HS-5 (cell line): ENCODE measurements at places on chromosomes 4 and X.

GRCh38 chr4:142696334-142697122 is 149.6 kb downstream of the INPP4B start:
- DNase-seq = no peak

DNA sequence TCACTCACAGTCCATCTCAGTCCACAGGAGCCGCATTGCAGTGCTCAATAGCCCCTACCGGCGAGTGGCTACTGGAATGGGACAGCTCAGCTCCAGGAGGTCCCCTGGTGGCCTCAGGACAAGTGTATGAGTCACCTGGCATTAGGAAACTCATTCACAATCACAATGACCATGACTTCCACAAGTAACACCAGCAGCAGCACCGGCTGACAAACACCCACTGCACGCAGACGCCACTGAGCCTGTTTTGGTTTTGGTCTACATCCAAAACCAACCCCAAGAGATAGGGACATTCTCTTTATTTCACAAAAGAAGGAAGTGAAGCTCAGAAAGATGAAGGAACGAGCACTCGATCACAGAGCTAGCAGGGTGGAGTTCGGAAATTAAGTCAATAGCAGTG is 8.1 kb downstream of the JAKMIP1 start:
- no peak for DNase-seq

GRCh38 chrX:104137496-104137895 is 19.3 kb downstream of the SLC25A53 start:
- DNase-seq = no peak

DNA sequence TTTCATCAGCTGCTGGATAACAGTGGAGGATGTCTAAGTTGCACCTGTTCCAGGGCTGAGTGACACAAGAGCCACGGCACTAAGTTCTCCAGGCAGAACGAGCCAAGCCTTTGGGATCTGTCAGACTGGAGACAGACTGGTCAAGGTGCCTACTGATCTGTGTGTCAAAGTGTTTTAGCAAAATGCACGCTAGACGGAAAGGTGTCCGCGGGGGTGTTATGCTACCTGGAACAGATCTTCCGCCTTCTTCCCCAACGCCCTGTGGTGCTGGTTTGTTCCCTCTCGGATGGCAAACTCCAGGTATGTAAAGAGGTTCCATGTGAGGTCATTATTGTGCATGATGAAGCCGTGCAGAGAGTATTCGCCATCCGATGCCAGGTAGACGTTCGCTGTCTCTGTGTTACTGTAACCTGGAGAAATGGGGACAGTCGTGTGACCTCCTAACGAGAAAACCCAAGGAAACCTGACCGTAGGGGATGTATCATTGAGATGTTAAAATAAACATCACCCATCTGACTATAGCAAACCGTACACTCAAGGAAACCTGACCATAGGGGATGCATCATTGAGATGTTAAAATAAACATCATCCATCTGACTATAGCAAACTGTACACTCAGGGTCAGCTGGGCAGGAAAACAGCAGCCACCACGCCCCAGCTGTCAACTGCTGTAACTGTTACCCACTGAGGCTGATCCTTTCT is 29.7 kb upstream of the SLC25A6 start:
- DNase-seq = no peak

DNA sequence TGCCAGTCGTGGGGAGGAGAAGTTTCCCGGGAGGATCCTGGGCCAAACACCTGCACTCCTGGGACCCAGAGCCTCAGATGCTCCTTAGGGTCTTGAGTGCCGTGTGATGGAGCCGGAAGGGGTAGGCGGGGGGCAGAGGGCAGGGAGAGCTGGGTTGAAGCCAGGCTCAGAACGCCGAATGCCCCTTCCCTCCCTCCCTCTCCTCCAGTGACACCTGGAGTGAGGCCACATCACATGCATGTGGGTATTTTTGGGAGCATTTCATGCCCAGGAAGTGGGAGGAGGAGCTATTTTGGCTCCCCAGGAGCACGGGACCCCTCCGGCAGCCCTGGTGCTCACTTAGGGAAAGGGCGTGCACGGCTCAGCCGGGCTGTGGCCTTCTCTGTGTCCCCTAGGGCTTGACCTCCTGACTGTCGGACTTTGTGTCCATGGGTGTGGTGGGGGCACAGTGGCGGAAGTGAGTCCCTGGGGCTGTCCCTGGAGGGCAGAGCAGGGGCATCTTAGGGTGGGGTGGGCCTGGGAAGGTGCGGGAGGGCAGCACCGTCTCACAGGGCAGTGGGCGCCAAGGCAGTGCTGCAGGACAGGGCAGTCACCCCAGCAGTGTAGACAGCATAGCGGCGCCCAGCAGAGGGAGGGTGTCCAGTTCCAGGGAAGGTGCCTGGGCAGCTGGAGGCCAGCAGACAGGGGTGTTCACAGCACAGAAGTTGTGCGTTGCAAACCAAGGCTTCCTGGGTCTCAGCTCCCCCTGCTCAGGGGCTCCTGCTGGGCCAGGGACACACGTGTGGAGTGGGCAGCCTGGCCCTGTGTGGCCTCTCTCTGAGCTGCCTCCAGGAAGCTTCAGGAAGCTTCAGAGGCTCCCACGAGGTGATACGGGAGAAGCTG is 4.9 kb upstream of the CPLX1 start:
- DNase-seq = no peak

DNA sequence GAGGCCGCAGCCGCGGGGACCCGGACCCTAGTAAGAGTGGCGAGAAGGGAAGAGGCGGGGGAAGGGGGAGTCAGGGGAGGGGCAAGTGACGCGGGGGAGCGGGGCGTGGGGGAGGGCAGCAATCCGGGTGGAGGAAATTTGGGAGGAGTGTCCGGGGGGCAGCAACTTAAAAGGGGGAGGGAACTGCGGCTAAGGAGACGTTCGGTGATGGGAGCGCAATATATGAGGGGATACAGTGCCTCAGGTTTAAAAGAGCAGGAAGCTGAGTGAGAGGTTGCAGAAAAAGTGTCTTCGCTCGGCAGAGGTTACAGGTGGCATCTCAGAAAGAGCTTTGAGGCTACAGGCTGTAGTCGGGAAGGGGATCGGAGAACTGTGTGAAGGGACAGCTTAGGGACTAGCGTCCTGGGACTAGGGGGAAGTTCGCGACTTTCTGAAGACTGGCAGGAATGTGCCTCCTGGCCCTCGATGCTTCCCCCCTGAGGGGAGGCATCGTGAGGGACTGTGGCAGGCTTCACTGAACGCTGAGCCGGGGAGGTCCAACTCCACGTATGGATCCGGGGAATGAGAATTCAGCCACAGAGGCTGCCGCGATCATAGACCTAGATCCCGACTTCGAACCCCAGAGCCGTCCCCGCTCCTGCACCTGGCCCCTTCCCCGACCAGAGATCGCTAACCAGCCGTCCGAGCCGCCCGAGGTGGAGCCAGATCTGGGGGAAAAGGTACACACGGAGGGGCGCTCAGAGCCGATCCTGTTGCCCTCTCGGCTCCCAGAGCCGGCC is 519 bp downstream of the FOXO4 start:
- no peak for DNase-seq

DNA sequence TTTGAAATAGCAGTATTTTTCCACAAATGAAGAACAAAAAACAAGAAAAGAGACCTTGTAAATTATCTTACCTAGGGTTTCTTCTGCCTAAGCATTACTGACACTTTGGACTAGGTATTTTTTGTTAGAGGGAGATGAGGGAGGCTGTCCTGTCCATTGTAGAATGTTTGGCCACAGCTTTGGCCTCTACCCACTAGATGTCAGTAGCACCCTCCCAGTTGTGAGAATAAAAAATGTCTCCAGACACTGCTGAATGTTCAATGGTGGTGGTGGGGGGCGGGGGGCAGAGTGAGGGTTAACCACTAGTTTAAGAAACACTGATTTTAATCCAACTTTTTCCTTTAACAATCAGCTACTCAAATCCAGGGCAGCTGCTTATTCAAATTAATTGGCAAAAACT is 25.8 kb downstream of the OTUD4 start:
- no peak for DNase-seq

- no peak for DNase-seq
These were observed 175.5 kb downstream of the WDFY3 start for GRCh38 chr4:84790769-84791565.

GRCh38 chr4:150402871-150403272 is 179.1 kb upstream of the MAB21L2 start:
- no peak for DNase-seq

GRCh38 chr4:35925806-35926205 is 318.5 kb downstream of the ARAP2 start:
- DNase-seq = no peak

DNA sequence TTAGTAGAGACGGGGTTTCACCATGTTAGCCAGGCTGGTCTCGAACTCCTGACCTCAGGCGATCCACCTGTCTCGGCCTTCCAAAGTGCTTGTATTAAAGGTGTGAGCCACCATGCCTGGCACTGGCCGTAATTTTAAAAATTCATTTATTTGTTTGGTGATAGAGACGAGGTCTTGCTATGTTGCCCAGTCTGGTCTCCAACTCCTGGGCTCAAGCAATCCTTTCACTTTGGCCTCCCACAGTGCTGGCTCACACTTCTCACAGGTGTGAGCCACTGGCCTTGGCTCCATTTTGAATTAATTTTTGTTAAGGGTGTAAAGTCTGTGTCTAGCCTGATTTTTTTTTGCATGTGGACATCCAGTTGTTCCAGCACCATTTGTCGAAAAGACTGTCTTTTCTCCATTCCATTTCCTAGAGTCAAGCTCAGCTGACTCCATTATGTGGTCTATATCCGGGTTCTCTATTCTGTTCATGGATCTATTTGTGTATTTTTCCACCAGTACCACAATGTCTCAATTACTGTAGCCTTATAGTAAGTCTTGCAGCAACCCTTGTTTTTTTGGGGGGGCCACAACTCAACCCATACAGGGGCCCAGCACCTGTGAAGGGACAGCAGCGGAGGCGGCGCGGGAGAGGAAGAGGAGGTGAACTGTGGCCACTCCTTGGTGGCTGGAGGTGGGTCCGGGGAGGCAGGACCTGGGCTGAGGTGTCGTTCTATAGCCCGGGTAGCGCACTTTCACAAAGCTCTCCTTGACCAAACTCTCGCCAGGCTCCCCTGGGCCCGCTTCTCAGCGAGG is 1.5 kb upstream of the NSD2 start:
- DNase-seq = no peak

GRCh38 chr4:162116095-162116779 is 47.6 kb downstream of the FSTL5 start:
- DNase-seq = no peak

- DNase-seq = no peak
These were observed 184.5 kb downstream of the ARHGAP10 start for GRCh38 chr4:147916351-147916750.

- no peak for DNase-seq
These were observed 591 bp upstream of the NWD2 start for GRCh38 chr4:37243722-37244582.

DNA sequence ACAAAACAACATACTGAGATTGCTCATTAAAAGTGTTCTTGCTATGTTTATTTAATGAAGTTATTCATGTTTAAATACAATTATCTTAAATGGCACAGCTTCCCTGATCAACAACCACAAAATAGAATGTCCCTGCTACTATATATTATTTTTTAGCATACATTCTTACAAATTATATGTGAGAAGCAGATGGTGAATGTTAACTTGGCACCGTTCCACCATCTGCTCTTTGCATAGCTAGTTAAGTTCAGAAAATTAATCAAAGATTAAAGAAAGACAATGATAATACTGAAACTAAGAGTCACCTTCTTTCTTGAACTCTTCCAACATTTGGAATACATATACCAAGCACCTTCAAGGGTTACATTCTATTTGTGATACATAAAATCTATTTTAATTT is 94.2 kb downstream of the PPP3CA start:
- no peak for DNase-seq

- DNase-seq = no peak
These were observed 3.4 kb downstream of the RHOH start for GRCh38 chr4:40199999-40200874.

DNA sequence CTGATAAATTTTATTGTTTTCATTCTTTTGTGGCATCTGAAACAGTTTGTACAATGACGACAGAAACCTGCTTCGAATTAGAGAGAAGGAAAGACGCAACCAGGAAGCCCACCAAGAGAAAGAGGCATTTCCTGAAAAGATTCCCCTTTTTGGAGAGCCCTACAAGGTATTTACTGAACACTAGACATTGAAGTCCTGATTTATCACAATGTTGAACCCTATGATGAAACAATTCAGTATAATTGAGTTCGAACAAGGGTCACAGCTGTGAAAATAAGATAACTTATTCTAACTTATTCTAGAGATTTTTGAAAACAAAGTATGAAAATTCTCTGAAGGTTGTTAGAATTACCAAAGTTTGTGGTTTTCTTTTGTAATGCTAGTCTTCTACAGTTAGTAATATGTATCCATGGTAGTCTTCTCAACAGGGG is 111.3 kb downstream of the AFF1 start:
- DNase-seq = no peak

DNA sequence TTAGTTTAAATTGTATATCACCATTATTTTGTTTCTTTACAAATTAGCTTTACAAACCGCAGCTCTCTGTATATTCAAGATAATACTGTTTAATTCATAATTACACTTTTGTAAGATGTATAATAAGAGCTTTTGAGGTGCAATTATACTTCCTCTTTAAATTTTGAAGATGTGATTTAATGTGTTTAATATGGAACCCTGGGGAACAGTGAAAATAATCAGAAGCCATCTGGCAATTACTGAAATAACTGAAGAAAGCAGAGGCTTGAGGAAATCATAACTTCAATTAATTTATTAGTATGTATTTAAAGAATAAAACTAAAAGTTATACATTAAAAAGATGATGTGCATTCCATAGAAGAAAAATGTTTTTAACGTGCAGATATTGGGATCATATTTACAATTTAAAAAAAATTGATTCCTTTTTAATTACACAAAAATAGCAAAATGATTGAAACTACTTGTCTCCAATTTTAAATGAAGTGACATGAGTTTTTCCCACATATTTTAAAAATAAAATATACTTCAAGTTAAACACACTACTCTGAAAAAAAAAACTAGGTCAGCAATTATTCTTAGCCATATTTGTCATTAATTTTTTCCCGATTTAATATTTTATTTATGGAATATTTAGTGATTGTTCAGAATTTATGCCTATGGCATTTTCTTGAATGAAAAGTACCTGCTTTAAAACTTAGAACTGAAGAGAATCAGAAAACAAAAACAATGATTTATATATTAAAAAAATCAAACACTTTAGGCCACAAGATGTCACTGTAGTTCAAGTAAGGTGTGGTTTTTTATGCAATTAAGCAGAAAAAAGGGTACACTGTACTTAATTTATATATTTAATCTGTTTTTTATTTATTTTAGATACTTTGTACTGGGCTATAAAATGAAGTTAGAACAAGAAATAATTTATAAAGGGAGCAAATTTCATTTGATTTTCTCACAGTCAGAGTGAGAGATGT is 942.7 kb upstream of the NDST4 start:
- DNase-seq = no peak

DNA sequence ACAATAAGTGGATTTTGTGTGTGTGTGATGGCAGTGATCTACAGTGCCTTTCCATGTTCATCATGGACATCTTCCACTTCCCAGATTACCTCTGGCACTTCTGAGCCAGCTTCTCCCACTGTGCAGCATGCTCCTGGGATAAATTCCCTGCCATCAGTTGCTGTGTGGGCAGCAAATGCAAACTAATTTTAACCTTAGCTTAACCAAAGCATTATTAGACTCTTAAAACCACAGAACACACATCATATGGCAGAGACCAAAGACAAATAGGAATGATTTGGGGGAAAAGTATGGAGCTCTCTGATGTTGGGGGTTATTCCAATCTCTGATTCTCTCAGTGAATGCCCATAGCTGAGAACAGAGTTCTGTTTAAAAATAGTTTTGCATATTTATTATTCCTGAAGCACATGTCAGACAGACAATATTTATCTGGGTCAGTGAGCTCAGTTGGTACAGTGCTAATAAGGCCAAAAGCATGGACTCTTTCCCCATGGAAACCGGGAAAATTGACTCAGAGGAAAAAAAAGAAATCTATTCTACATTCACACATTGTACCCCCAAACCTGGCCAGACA is 567.4 kb downstream of the IQCM start:
- DNase-seq = no peak

GRCh38 chr4:25567253-25567652 is 88.4 kb upstream of the SLC34A2 start:
- DNase-seq = no peak
